ENCODE measurements at places on chromosomes 16 and 17.

- DNase-seq: peak; percentile 26
Measured at GRCh38 chr16:15041271-15042004, 14.4 kb downstream of the NTAN1 start.

- no peak for DNase-seq
Measured at GRCh38 chr17:2083613-2084035, 28.7 kb downstream of the HIC1 start.

GRCh38 chr17:50169121-50169764, 3.4 kb downstream of the SGCA start:
- no peak for DNase-seq

DNA sequence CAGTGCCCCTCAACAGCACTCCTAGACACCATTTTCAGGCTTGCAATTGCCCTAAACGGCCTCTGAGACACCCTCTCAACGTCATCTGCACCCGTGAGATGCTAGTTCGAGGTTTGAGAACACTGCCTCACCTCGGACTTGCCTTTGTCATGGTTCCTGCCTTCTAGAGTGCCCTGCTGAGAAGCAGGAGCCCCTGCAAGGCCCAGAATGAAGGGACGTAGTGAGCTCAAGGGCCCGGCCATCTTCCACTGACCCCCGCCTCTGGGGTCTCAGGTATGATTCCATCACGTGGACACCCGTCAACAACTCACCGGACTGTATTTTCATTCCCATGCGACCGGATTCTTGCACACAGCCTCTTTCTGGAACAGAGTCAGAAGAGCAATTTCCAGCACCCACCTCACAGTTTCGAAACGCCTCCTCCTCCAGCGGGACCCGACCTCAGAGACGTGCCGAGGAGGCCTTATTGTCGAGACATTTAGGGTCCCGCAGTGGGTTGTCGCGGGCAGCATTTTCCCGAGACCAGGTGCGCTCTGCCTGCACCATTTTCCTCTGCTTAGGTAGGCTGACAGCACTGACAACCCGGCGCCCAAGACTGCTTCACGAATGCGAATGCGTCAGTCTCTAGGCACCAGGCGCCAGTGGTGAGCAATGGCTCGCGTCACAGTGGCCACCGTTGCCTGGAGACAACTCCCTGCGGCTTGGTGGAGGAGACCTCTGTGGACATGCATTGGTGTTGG, 999.9 kb downstream of the KCNJ18 start:
- no peak for DNase-seq

DNA sequence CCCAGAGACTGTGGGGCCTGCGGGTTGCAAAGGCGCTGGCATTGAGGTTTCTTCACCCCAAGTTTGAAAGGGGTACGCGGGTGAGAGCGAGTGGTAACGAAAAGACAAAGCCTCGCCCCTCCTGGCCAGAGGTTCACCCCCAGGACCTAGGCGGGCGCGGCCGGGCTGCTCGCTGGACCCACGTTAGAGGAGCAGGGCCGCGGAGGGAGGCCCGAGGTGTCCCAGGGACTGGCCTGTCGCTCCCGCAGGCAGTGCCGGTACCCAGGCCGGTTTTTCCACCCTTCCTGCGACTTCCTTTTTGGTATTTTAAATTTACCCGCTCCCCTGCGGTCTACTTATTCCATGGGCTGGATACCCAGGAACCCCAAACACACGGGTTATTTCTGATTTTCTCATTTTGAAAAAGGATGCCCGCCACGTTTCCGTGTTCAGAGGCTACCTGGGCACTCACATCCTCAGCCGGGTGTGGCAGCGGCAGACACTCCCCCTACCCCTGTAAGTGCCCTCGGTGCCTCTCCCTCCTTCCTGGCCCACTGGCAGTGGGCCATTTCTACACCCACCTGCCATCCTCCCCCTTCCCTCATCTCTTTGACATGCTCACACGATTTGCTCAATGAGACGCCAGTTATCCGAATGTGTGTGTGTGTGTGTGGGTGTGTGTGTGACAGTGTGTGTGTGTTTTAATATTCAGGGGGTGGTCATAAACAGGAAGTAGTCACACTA, 1.6 kb upstream of the FOXL1 start:
- DNase-seq: no peak

DNA sequence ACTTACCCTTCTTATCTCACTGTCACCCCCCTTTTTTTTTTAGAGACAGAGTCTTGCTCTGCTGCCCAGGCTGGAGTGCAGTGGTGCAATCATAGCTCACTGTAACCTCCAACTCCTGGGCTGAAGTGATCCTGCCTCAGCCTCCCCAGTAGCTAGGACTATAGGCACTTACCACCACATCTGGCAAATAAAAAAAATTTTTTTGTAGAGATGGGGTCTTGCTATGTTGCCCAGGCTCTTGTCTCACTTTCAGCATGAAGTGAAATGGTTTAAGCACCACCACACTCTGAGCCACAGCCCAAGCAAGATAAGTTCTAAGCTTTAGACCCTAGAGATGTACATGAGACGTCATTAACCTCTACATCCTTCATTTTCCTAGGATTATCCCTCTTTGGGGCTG, 34.5 kb upstream of the EFCAB13 start:
- no peak for DNase-seq

DNA sequence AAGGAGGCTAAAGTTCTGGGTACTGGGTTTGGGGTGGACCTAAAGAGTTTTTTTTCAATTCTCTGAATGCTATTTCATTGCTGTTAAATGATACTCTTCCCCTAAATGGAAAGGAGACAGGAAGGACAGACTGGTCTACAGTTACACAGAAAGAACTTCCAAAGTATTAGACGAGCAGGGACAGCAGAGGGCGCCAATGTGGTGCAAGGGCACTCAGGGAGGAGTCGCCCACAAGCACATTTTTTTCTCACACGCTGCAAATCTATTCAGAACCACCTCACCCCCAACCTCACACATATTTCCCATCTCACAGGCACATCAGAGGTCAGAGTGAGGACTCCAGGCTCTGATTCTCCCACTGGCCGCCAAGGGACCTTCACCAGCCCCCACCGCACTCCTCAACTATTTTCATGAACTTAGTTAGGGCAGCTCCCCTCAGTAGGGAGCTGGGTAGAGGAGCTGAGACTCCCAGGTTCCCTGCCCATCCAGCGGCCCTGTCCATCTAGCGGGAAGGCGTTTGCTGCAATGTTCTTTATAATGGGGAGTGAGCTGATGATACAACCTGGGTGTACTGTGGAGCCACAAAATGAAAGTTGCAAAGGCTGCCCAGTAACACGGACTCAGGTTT, 6.8 kb upstream of the CA4 start:
- peak; percentile 60 for DNase-seq

GRCh38 chr16:75252946-75253911, 1.8 kb upstream of the BCAR1 start:
- no peak for DNase-seq

GRCh38 chr16:66367968-66368891, 1.7 kb downstream of the CDH5 start:
- DNase-seq: no peak
